ENCODE measurements at places on chromosomes 1 and 21.
A peak's percentile ranks its signal among the peaks of the same experiment; 100 is the strongest.

GRCh38 chr1:238530209-238530851 lies 639.6 kb upstream of the ZP4 start:
- DNase-seq: no peak

GRCh38 chr1:27992276-27992675 lies 32.5 kb downstream of the XKR8 start:
- peak; percentile 61 for DNase-seq

- DNase-seq: no peak
Measured at GRCh38 chr1:162386292-162387225, 5.0 kb downstream of the C1orf226 start.

GRCh38 chr1:61055110-61055614 lies 27.2 kb upstream of the NFIA start:
- no peak for DNase-seq

- DNase-seq: no peak
Measured at GRCh38 chr21:34883491-34884271, 165.4 kb downstream of the RUNX1 start.

DNA sequence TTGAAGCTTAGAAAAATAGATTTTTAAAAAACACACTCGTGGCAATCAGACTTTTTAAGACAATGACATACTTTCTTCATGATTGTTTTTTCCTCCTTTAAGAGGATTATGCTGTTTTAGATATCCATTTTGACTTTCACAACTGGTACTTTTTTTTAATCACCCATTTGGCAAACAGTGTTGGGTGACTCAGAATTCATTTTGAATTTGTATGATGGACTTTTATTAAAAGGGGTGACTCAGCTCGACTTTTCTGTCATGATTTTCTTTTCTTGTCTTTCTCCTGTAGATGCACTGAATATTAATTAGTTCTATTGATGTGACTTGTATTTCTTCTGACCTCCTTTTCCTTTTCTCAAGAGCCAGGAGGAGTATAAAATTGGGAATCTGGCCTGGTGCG lies 44.7 kb downstream of the FMN2 start:
- DNase-seq: no peak

- DNase-seq: no peak
Measured at GRCh38 chr1:117026361-117026760, 24.8 kb downstream of the CD101 start.

DNA sequence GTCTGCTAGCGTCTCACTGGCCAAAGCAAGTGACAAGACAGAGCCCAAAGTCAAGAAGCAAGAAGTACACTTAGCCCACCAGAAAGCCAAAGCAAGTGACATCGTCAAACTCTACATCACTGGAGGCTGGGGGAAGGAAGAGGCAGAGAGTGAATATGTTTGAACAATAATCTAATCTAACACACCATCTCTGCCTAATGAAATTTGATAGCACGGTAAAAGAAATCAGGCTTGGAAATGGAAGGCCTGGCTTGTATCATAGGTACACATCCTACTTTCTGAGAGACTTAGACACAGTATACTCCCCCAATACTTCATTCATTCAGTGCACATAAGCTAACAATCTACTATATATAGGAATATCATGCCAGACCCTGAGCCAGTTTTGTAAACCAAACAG lies 26.3 kb downstream of the TRABD2B start:
- no peak for DNase-seq

DNA sequence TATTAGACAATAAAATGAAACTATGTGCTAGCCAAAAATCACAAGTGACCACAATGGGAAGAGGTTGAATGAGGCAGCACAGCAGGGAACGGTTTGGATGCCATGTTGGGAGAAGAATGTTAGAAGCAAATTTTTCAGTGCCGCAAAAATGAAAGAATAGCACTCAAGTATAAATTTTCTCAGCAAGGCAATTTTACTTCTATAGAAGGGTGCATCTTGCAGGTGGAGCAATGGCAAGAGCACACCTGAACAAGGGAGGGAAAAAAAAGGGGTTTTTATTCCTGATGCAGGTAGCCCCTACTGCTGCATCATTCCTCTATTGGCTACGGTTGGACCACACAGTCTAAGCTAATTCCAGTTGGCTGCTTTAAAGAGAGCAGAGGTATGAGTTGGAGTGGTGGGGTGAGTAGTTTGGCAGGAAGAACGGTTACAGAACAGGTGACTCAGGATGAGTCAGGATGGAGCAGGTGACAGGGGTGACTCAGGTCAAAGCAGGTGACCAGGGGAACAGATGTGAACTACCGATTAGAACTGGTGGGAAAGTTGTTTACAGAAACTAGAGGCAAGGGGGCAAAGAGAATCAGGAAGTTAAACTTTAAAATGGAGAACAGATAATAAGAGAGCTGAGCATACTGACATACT lies 301.1 kb upstream of the NRIP1 start:
- DNase-seq: no peak

GRCh38 chr21:29473808-29474207 lies 175.1 kb downstream of the BACH1 start:
- DNase-seq: no peak

DNA sequence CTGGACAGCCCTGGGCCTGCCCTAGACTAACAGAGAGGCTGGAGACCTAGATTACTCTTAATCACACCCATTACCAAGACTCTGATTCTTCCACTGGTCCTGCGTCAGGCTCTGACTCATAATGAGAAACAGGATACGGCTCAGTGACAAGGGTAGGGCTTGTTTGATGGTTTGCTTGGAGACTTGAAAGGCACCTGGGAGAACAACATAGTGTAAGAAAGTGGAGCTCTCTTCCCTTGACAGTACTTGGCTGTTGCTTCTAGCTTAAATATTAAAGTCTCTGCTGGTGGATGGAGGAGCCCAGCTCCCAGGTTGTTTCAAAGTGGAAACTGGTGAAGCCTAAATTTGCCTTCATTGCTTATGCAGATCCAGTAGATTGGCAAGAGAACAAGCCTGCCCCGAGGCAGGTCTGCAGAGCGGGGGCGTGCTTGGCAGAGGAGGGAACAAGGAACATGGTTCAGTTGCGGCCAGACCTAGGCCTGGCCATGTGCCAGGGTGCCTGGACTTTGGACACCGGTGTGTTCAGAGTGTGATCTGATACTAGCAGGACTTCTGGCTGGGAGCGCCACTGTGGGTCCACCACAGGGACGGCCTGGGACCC lies 480.6 kb downstream of the CAMTA1 start:
- no peak for DNase-seq

DNA sequence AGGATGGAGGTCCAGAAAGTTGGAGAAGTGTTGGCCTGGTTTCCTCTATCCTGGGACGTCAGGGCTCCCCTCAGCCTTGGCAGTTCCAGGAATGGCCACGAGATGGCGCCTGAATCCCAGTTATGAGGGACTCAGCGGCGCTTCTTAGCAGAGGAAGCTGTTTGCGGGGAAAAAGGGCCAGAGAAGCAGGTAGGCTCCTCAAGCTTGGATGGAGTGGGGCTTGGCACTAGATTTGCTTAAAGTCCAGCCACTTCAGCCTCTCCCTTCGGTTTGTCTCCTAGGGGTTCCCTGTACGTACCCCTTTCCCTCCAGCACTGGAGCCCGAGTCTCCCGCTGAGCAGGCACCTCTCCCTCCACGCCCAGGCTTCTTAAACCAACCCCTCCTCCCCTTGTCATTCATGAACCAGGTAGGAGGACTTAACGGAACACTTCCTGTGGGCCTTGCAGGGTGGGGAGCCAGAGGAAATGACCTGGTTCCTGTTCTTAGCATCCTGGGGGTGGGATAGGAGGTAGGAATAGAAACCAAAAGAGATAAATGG lies 32.0 kb upstream of the TENT5B start:
- DNase-seq: peak; percentile 80

- DNase-seq: no peak
Measured at GRCh38 chr1:177002891-177003290, 161.6 kb downstream of the ASTN1 start.

GRCh38 chr1:12148160-12148957 lies 18.4 kb upstream of the TNFRSF1B start:
- no peak for DNase-seq
